Glomerular endothelial cell (primary cell): ENCODE measurements at places on chromosomes 12 and 14.
A peak's percentile ranks its signal among the peaks of the same experiment; 100 is the strongest.

DNA sequence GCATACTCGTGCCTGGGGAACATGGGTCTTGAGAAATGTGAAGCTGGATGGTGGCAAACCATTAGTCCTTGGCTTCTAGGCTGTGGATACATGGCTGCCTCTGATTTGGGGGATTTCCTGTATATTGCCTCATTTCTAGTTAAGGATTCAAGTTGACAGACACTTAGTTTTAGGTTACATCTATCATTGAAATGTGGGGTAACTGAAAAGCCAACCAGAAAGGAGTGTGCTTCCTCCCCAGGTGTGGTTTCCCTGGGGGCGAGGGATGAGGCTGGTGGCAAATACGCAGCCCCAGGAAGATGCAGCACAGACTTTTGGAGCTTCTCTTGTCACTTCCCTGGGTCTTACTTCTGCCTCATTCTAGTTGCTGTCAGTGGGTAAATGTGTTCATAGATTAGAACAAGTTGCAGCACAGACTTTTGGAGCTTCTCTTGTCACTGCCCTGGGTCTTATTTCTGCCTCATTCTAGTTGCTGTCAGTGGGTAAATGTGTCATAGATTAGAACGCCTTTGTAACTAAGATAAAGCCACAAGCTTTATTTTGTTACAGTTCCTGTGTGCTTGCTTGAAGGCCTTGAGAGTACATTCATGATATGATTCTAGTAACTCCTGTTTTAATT, 85.1 kb downstream of the BORCS5 start:
- no peak for DNase-seq

- DNase-seq = no peak
These were observed 57.5 kb downstream of the CHST11 start for GRCh38 chr12:104514092-104514810.

- no peak for DNase-seq
These were observed 86.9 kb downstream of the DACT1 start for GRCh38 chr14:58724702-58725101.

GRCh38 chr12:93072340-93072739, 143.2 kb upstream of the EEA1 start:
- DNase-seq = no peak

GRCh38 chr12:171743-172676, 41.9 kb downstream of the SLC6A12 start:
- no peak for DNase-seq

DNA sequence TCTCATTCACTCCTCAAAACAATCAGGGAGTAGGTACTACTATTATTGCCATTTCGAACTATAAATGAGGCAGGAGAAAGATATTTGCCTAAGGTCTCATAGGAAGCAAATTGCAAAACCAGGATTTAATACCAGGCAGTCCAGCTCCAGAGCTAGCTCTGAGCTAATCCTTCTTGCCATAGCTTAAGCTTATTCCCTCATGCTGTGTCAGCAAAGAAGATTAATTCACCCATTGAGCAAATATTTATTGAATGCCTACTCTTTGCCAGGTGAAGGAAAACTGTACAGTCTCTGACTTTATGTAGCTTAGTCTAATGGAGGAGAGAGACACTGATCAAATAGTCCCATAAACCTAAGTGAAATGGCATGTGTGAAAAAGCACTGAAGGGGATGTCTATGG, 19.5 kb downstream of the KCNA5 start:
- DNase-seq = no peak

DNA sequence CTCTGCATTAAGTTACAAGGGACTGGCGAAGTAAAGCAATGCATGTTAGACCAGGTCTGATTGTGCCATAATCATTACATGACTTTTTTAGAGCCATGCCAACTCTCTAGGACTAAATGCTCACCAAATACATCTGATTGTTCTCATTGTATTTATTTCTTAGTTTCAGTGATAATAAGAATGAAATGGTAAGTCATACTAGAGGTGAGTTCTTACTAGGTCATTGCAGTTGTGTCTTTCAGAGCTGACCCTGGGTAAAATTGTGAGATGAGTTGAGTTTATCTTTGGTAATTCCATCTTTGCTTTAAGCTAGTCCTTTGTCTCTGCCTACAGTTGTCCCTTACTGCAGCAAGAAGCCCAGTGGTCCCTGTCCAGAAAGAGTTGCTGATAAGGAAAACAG, 73.2 kb downstream of the PRKCH start:
- DNase-seq = no peak

DNA sequence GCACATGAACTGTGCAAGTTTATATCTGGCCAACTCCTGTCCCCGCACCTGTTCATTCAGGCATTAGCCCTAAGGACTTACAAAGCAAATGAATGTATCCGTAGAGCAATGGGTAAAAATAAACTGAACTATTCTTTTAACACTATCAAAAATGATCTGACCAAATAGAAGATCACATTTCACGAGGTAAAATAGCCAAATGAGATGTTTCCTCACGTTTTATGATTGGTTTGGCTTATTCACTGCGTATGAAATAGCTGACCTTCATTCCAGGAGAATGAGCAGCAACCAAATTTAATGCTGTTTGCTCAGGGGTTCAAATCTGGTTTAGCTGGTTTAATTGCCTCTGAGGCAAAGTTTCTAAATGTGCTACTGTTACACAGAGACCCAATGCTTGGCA, 216.0 kb upstream of the EEA1 start:
- DNase-seq = no peak

DNA sequence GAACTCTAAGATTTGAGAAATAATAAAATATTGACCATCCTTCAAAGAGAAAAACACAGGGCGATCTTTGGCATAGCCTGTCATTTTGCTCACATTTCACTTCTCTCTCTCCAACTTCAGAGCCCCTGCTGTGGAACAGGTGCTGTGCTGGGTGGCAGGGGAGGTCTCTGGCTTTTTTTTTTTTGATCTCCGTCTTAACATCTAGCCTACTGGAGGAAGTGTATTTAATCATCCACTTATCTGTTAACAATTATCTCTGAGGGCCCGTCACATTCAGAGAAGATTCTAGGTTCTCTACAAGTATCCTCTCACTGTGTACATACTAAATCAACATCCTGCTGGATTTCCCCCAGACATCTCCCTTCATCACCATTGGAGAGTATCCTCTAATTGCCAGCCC, 34.1 kb downstream of the CHST11 start:
- DNase-seq = no peak

GRCh38 chr12:120062976-120063579, 53.5 kb downstream of the RAB35 start:
- no peak for DNase-seq

DNA sequence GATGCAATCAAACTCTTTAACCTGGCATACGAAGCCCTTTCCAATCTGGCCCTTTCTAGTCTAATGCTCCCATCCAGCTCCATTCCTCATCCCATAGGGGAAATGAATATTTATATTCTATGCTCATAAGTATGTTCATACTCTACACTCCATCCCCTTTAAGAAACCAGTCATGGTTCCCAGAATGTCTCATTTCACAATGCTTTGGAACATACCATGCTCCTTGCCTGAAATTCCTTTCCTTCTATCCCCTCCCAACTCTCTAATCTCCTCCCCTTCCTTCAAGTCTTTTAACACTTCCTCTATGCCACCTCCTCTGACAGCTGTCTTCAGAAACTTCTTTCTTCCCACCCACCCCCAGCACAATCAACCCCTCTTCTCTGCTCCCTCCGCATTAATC, 207.0 kb upstream of the CAND1 start:
- DNase-seq = no peak

GRCh38 chr12:60165781-60166180, 570.0 kb downstream of the SLC16A7 start:
- DNase-seq = no peak

- DNase-seq = peak; percentile 96
These were observed 227.3 kb downstream of the KTN1 start for GRCh38 chr14:55807053-55807880.

- no peak for DNase-seq
These were observed 5.1 kb downstream of the PIANP start for GRCh38 chr12:6695313-6696045.
